ENCODE measurements at places on chromosomes 7 and 10.

DNA sequence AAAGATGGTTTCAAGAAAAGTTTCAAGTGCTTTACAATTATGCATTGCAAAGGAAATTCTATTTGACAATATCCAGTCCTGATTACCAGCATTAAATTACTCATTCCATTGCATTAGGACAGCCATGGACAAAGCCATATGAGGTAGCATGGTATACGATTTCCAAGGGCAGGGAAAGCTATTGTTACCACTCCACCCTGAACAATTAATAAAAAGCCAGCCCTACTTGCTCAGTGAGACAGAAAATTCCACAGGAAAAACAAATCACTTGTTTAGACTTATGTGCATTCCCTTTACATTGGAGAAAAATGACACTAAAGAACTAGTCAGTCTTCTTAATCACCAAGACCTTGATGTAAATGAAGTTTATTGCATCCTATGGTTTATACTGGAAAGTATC is 5.6 kb downstream of the CD36 start:
- no peak for DNase-seq

DNA sequence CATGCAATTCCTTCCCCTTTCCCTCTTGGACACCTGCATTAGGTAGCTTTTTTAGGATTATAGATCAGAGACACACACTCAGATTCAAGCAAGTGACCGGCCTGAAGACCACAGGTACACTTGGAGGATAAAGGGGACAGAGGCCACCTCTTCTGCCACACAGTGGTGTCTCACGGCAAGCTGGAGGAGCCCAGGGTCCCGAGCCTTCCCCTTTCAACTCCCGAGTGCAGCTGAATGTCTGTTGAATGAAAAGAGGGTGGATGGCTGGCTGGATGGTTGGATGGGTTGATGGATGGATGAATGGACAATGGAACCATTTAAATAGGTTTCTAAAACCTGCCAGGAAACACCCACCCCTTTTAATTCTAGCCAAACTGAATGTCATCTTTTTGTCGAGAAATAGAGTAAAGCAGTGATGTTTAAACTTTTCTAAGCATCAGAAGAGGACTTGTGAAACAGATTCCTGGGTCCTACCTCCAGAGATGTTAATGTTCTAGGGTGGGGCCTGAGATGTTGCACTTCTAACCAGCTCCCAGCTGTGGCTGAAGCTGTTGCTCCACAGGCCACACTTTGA is 49.2 kb upstream of the ZMIZ1 start:
- DNase-seq, result no peak

DNA sequence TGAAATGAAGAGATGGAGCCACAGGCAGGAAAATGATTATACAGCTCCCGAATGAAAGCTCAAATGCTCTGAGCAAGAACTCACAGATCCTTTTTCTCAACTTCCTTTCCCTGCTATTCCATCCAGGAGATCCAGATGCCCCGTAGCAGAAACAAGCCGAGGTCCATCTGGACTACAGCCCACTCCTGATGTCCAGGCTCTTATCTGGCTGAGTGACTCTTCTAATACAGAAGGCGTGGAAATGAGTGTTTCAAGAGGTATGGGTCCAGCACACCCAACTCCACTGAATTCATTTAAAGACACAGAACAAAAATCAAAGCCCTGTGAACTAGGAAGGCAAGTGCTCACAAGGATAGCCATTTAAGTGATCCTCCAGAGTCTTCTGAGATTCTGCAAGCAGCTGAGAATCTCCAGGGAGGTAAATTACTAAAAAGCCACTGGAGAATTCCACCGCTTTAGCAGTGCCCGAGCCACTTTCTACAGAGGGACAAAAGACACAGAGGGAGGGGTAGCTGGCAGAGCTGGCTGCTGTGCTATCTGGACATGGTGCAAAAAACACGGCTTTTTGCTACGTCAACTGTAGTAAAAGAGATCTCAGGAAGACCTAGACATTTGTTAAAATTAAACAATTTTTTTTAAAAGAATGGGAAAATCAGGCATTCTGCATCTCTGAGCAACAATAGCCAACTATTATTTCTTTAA is 24.5 kb downstream of the FAM171A1 start:
- no peak for DNase-seq

DNA sequence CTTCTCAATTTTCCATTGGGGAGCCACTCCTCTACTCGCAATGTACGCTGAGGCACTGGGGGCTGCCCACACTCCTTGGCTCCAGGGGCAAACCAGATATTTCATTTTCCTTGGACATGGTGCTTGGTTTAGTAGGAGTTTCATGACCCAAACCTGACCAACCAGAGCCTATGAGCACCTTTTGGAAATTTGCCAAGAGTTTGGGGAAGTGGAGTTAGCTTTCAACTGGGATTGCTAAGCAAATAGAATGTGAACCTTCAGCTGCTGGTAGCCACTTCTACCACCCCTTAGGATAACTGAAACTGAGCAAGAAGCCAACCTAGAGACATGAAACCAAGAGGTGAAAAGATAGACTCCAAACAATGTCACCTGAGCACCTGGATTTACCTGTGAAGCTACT is 74.9 kb upstream of the COL13A1 start:
- no peak for DNase-seq

GRCh38 chr10:117005026-117005526 is at the start of gene SHTN1:
Gene SHTN1, minus strand, starts transcription at chr10:117005187. Its CDS starts 108 bp downstream, at chr10:117005079.
- DNase-seq, result no peak

GRCh38 chr10:12966067-12966466 is 35.4 kb downstream of the CCDC3 start:
- no peak for DNase-seq

DNA sequence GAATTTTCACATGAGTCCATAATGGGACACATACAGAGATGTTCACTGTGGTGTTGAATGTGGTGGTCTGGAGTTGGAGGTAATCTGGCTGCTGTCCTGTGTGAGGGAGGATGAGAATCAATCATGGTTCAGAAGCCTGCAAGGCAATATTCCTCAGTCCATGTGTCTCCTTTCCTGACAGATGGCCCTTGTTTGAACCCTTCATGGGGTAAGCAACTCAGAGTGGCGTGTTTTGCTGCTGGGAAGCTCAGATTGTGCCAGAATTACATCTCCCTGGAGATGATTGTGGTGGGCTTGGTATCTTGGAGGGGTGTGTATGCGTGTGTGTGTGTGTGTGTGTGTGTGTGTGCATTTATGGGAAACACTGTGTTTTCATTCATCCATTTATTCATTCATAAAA is 44.5 kb upstream of the COMTD1 start:
- DNase-seq, result no peak

DNA sequence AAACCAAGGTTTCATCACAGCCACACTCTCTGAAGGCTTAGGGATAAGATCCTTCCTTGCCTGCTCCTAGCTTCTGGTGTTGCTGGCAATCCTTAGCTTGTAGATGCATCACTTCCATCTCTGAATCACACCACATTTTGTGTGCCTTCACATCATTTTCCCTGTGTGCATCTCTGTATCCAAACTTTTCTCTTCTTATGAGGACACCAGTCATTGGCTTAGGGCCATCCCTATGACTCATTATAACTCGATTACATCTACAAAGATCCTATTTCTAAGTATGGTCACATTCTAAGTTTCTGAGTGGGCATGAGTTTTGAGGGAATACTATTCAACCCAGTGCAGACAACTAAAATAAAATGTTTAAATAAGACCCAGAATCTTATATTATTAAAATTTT is 121.7 kb downstream of the C7orf25 start:
- peak; percentile 47 for DNase-seq

- DNase-seq, result no peak
Observed at GRCh38 chr7:71886046-71886445, 526.1 kb downstream of the CALN1 start.

DNA sequence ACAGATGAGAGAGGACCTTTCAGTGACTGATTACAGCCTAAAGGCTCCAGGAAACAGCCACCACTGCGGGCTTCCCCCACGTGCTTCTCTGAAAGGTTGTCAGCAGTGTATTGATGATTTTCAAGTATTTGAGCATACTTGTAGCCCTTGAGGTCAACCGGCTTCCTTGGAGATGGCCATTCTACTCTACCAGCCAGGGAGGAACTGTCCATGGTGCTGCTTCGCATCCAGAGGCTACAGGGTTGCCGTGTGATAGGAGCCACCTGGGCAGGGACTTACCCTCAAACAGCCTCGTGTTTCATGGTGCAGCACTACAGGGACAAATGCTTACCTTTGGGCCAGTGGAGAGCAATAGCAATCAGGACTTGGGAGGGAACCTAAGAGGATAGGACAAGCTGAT is 179.5 kb downstream of the DPP6 start:
- DNase-seq, result no peak

GRCh38 chr7:75938921-75939320 is 24.0 kb downstream of the POR start:
- DNase-seq, result no peak

- no peak for DNase-seq
Observed at GRCh38 chr10:71714592-71714991, 5.0 kb downstream of the C10orf105 start.

DNA sequence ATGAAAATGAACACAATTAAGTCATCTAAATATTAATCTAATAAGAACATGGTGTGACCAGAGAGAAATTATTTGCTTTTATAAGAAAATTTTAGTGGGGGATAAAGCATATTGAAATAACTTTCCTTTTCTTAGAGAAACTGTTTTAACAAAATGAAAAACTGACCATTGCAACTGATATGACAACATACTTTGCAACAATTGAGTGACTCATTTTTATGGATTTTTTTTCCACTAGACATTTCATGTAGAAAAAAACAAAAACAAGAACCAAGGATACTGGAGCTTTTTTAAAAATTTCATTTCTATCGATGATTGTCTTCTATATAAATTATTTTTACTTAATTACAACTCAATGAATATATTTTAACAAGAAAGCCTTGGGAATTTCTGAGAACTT is 90.0 kb downstream of the C1GALT1 start:
- peak; percentile 26 for DNase-seq

GRCh38 chr7:108000875-108001763 is 1.8 kb downstream of the LAMB1 start:
- DNase-seq, result no peak

DNA sequence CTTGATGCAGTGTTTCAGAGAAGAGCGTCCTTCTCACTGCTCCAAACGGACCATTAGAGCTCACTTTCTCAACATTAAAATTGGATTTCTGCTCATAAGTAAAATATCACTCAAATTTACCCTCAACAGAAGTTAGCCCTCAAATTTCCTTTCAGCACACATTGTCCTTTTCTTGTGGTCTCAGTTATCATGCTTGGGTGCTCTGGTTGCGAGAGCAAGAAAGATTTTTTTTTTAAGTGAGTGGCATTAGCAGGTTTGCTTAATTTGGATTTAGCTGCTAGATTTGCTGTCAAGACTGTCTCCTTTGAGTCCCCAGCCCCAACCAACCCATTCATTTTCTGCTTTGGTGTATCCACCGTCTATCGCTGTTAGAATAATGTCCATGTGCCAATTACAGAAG is 2.6 kb upstream of the CH25H start:
- no peak for DNase-seq

DNA sequence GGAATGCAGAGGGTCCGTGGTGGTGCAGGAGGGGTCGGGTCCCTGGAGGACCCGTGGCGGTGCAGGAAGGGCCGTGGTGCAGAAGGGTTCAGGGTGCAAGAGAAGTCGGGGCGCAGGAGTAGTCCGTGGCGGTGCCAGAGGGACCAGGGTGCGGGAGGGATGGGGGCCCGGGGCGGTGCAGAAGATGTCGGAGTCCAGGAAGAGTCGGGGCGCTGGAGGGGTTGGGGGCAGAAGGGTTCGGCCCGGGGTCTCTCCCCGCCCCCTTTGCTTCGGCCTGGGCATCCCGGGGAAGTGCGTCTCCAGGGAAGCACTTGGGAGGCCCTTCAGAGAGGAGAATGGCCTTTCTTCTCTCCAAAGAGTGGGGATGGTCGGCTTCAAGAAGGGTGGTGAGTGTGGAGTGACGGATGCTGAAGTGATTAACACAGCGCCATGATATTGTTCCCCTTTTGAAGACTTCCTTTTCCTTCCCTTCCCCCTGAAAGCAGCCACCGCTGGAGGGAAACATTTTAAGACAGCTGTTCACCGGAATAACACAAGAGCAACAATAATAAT is 997 bp downstream of the WDR37 start:
- DNase-seq, result no peak

DNA sequence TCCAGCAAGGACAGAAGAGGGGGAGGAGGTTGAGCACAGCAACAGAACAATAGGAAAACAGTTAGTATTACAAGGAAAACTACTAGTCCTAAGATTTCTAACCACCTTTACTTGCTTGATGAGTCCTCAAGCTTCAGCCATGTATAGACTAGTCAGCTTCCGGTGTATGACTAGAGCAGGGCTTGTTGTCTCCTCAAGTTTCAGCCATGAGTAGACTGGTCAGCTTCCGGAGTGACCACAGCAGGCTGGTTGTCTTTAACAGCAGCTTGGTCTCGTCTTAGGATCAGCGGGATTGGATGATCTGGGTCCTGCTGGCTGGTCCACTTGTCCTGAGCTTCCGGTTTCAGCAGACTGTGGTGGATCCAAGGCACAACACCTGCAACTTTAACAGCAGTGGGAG is 10.6 kb upstream of the ZNF239 start:
- no peak for DNase-seq

DNA sequence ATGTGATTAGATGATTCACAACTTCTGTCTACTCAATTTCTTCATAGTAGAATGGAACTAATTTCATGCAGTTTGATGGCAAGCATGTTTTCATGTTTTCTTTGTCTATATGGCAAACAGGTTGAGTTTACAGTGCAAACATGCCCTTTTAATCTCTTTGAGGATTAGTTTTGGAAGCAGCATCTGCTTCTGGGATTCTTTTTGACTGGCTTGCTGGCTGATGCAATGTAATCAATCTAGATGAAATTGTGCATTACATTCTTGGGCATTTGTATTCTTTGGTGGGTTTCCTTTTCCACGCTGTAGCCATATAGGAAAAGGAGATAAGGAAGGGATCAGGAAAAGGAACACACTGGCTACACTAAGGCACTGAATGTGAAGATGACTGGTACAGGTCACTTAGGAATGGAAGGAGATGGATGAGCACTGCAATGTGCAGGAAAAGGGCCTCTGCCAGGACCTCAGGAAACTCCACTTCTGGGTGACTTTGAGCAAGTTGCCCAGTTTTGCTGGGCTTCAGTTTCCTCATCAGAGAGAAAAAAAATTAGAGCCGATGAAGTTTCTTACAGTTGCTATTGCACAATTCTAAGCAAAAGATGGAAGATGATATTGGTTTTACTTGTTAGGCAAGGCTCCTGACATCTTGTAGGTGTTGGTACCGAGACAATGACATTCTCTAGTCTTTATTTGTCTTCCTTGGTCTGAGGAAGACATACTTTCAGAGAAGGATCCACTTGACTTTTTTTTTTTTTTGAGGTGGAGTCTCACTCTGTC is 269.1 kb downstream of the SUGCT start:
- no peak for DNase-seq

- no peak for DNase-seq
Observed at GRCh38 chr10:33145451-33146188, 187.6 kb upstream of the ITGB1 start.

GRCh38 chr7:133529861-133530260 is 277.0 kb downstream of the EXOC4 start:
- no peak for DNase-seq

Measured in stromal cell of bone marrow (primary cell).